ENCODE measurements at places on chromosomes 4 and X.

DNA sequence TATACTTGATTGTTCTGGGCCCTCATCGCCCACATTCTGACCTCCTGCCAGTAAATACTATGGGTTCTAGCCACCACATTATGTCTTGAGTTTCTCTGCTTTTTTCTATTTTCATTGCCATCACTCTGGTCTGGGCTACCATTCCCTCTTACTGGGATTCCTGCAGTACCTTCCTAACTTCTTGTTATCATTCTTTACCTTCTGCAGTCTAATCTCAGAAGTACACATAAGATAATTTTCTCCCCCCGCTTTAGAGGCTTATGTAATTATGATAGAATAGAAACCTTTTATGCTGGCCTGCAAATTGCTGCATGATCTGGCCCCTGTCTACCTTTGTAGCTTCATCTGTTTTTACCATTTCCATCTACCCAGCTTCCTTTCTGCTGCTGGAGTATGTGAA lies 19.2 kb downstream of the STIM2 start:
- DNase-seq, result no peak

DNA sequence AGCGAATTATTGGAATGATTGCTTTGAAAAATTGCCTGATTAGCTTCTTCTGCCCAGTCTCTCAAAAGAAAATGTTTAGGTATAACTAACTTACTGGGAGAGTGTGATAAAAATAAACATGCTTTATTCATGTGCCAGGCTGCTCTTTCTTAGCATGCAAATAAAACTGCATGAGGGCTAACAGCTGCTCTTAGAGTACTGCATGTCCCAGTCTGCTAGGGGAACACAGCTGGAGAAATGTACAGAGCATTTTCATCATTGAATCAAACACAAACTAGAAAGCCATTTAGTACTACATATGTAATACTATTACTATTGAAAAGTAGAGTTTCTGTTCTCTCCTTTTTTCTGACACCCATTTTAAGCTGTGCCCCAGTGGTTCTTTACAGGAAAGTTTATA lies 726.0 kb downstream of the GRID2 start:
- DNase-seq, result no peak

DNA sequence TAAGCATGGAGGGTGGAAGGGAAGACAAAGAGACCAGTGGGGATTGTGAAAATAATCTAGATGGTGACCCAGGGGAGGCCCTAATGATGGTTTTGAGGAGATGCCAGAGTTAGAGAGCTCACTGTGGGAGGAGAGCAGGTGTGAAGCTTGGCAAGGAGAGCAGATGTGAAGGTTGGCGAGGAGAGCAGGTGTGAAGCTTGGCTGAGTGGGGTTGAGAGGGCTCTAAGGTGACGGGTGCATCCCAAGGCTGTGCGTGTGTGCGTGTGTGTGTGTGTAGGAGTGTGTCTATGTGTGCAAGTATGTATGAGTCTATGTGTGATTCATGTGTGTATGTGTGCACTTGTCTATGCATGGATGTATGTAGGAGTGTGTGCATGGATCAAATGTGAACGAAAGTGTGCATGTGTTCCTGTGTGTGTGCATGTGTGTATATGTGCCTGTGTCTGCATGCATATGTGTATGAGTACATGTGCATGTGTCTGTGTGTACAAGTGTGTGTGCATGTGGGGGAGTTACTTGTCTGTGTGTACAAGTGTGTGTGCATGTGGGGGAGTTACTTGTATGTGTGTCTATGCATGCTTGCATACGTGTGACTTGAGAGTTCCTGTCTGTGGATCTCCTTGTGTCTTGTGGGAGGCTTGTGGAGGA lies 72.0 kb downstream of the EVC start:
- no peak for DNase-seq

GRCh38 chr4:158111241-158111640 lies 61.6 kb downstream of the GASK1B start:
- no peak for DNase-seq

- no peak for DNase-seq
Observed at GRCh38 chrX:153522259-153522658, 4.8 kb downstream of the ATP2B3 start.

DNA sequence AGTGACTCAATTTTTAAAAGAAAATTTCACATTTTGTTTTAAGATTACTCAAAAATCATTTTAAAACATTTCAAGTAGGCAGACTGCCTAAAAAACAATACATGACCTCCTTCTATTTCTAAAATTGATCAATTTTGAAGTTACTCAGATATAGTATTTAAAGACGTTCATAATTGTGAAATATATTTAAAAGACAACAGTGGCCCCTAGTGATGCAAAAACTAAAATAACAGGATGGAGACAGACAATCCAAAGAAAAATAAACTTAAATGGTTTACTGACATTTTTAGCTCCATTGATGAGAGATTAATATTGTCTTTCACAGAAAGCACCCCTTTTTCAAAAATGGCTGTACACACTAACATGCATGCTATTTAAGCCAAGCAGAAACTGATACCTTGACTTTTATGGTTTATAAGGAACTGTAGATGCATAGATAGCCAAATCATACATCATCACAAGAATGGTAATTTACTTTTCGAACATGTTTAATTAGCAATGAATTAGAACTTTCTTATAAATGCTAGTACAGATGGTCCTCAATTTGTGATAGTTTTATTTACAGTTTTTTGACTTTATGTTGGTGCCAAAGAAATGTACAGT lies 69.8 kb upstream of the FAT4 start:
- no peak for DNase-seq

- peak; percentile 79 for DNase-seq
Observed at GRCh38 chr4:2933566-2934076, 29.6 kb downstream of the NOP14 start.

DNA sequence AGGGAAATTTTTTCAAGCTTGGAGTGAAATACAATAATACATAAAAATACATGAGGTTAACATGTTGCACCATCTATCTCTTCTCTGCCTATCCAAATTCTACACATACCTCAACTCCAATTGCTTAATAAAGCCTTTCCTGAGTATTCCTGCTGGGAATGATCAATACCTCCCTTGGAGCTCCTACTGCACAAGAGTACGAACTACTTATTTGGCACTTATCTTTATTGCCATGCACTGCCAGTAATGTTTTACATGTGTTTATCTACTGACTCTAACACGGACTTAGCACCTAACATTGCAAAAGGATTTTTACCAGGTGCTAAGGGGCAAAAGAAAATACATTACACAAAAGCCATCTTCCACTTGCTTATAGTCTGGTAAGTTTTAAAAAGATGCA lies 80.2 kb downstream of the ADGRA3 start:
- DNase-seq, result no peak

- DNase-seq, result no peak
Observed at GRCh38 chrX:31136144-31136611, 64.3 kb upstream of the FTHL17 start.

DNA sequence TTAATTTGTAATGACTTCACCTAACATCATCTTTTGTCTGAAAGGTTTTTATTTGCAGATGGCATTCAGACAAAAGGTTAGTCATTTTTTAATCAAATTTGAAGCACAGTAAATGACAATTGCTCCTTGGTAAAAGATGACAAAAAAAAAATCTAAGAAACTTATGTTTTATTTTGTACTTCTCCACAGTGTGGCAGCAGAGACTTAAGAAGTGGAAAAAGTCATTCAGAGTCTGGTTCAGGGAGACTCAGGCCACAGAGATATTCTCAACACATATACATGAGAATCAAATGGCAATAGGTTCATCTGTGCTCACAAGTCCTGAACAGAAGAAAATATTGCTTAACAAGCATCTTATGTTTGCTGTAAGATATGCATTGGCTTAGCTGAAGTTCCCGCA lies 436.2 kb downstream of the KCNIP4 start:
- DNase-seq, result no peak

GRCh38 chr4:78962597-78963115 lies 23.4 kb upstream of the PAQR3 start:
- DNase-seq, result no peak

GRCh38 chr4:103499094-103499493 lies 220.7 kb downstream of the TACR3 start:
- no peak for DNase-seq

DNA sequence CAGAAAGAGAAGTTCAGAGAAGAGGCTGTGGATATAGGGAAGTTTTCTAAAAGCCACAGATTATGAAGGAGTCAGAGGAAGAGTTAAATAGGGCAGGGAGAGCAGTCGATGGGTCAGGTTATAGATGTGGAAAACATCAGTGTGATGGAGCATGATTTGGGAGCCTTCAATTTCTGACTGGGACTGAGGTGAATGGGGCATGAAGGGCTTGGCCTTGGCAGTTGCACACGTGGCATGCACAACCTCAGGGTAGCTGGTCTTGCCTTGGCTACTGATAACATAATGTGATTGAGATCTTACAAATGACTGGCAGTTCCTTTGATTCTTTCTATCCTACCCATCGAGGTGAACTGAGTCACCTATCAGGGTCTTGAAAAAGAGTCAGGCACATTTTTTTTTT lies 59.7 kb downstream of the AFM start:
- no peak for DNase-seq

- no peak for DNase-seq
Observed at GRCh38 chr4:67052814-67053675, 492.3 kb downstream of the CENPC start.

- no peak for DNase-seq
Observed at GRCh38 chrX:9759337-9759736, 6.3 kb downstream of the GPR143 start.

- DNase-seq, result no peak
Observed at GRCh38 chrX:103453655-103454054, 65.6 kb downstream of the RAB40A start.

GRCh38 chrX:150486011-150486410 lies 82.4 kb upstream of the MTM1 start:
- no peak for DNase-seq

DNA sequence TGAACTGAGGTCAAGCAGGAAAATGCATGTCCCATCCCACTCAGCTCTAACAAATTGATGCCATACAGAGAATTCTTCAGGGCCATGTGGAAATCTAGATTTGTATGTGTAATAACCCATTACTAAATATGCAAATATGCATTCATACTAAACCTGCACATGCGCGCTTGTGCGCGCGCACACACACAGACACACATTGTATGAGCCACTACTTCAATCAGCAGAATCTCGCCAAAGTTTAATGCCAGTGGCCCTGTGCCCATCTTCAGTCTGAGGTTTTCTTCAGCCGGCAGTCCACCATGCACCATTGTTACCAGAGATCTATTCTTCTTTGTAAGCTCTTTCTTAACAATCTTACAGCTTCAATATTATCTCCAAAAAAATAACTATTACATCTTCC lies 276.4 kb downstream of the PDGFC start:
- no peak for DNase-seq

DNA sequence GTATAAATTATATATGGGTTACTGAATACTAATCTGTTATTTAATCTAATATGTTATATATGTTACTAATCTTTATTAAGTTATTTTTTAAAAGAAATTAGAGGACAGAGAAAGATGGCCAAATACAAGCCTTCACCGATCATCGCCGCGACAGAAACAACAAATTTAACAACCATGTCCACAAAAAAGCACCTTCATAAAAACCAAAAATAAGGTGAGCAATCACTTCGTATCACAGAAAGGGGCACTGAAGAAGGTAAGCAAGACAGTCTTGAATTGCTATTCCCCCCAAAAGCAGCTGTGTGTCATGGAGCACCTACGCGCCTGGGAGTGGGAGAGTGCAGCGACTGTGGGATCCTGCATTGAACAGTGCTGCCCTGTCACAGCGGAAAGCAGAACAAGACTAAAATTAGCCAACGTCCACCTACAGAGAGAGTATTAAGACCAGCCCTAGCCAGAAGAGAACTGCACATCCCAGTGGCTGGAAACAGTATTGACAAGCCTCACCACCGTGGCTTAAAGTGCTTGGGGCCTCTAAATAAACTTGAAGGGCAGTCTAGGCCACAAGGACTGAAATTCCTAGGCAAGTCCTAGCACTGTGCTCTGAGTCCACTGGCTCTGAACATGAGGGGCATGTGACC lies 38.5 kb downstream of the LRBA start:
- no peak for DNase-seq

DNA sequence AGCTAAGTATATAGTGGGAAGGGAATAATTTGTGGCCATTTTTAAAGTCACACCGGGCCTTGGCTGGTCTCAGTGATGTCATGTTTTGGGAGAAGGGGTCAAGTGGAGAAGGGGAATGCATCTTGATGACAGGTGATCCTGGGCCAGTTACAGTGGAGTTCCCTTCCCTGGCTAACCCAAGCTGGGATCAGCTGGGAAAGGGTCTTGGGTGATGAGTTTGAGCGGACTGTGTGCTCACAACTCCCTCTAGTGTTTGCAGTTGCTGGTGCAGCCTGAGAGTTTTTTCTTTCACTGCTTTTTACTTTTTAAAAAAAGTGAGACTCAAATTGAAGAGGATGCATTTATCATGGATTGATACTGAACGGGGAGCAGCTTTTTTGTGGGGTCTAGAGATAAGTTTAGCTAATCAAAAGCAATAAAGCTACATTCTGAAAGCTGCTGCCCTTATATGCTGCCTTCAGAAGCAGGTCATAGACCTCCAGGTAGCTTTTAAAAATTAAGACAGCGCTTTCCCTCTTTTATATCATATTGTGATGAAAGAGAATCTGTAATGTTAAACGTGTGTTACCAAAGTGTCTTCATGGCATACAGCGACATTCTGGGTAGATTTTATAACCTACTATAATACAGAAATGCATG lies 164.7 kb downstream of the DCLK2 start:
- no peak for DNase-seq

GRCh38 chr4:182513587-182514291 lies 270.5 kb downstream of the TENM3 start:
- DNase-seq, result no peak

DNA sequence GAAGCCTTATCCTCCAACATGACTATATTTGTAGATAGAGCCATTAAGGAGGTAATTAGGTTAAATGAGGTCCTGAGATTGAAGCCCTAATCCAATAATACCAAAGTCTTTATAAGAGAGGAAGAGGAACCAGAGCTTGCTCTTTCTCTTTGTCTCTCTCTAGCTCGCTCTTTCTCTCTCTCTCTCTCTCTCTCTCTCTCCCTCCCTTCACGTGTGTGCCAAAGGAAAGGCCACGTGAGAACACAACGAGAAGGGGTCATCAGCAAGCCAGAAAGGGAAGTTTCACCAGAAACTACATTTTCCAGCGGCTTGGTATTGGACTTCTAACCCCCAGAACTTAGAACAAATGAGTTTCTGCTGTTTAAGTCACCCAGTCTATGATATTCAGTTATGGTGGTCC lies 1540.5 kb downstream of the C4orf33 start:
- no peak for DNase-seq

DNA sequence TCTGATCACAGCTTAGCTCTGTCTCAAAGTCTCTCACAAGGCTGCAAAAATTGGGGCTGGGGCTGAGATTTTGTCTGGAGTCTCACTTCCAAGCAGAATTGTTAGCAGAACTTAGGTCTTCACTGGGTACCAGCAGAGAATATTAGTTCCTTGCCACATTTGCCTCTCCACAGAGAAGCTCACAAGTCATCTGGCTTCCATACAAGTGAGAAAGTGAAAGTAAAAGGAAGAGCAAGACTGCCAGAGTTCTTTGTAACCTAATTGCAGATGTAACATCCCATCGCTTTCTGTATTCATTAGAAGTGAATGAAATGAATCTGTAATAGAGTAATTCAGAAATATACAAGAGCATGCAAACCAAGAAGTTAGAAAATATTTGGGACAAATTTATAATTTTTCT lies 624.1 kb upstream of the GNPDA2 start:
- DNase-seq, result no peak
